ENCODE measurements at places on chromosomes 11 and 22.
A peak's percentile ranks its signal among the peaks of the same experiment; 100 is the strongest.

DNA sequence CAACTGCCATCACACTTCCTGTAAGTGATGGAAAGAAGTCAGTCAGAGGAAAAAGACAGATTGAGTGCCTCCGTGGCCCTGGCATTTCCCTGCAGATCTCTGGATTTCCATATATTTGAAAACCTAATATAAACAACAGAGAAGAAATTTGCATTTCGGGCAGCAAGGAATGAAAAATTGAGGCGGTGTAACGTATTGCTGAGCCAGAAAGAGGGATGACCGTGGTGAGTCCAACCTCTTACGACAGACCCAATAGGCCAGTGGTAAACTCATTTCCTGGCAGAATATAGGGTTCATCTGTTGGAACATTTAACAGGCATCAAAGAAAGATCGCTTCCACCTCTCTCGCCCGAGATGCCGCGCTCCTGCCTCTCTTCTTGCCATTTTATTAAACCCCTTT lies 336.5 kb downstream of the MIAT start:
- no peak for DNase-seq

GRCh38 chr11:35295751-35296150 lies 123.6 kb downstream of the SLC1A2 start:
- DNase-seq, result no peak

DNA sequence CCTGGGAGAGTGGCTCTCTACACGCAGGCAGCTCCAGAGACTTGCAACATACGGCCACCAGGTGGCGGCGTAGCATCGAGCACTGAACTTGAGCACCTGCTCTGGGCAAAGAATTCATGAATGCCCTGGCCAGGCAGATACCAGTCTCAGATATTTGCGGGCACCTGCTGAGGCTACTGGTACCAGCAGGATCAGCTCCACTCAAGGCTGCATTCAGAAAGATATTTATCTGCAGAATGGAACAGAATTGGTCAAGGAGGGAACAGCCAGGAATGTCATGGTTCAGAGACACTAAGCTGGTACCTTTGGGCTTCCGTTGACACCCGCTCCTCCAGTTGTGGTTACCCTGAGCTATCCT lies 10.8 kb upstream of the CCDC86 start:
- DNase-seq, result peak; percentile 52

DNA sequence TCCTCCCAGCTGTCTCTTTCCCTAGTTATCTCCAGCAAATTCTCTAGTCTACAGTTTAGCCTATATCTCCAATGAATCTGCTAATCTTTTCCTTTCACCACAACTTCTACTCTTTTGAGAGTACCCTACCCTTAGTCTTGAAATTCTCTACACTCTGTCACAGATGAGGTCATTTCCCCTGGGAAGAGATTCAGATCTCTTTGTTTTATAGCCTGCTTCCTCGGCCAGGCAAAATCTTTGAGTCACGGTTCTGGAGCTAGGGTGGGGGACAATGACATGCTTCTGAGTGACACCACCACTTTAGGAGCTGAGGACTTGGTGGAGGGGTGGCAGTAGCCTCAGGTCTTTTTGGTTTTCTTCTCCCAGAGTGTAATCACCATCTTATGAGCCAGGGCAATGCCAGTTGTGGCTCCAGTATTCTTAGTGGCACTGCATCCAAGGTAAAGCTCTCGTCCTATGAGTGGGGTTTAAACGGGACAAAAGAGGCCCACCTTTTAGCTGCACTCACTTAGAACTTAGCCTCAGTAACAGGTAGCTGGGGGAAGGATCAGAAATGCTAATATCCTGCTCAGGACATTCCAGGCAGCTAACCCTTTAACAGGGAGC lies 98.5 kb upstream of the RRM1 start:
- no peak for DNase-seq

GRCh38 chr11:88282747-88283515 lies 54.6 kb downstream of the CTSC start:
- no peak for DNase-seq

DNA sequence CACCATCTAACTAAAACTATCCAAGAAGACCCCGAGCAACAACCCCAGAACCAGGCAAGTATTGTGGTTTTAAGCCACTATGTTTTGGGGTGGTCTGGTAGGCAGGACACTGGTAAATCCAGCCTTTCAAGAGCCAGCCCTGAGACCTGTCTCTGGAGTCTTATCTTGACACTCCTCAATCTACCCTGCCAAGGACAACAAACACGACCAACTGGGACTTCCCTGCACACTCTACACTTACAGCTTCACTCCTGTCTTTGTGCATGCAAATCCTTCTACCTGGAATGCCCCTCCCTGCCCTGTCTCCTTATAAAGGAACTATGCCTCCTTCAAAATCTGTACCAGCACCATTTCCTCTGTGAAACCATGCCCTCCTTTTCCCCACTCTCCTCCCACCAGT lies 107.3 kb downstream of the RPL27A start:
- DNase-seq, result no peak

GRCh38 chr11:14309425-14310192 lies 49.4 kb downstream of the RRAS2 start:
- no peak for DNase-seq

GRCh38 chr11:20397281-20397680 lies 9.8 kb downstream of the PRMT3 start:
- DNase-seq, result peak; percentile 39

- DNase-seq, result peak; percentile 33
Measured at GRCh38 chr11:98296091-98296880, 724.5 kb upstream of the CNTN5 start.

GRCh38 chr11:36311926-36312595 lies 16.0 kb downstream of the PRR5L start:
- DNase-seq, result peak; percentile 63

DNA sequence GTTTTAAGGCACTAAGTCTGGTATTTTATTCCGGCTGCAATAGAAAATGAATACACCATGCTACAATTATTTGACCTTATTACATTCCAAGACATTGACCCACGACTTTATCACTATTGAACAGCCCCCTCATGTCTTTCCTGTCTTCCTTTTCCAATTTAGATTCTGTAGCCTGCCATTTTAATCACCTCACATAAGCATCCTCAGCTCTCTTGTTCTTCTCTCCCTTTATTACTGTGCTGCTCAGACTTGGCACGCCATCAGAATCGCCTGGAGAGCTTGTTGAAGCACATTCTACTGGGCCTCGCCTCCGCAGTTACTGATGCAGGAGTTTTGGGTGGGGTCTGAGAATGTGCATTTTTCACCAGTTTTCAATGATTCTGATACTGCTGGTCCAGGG lies 38.7 kb upstream of the SWAP70 start:
- no peak for DNase-seq

- DNase-seq, result peak; percentile 44
Measured at GRCh38 chr22:21026783-21027692, 5.3 kb downstream of the SLC7A4 start.

- no peak for DNase-seq
Measured at GRCh38 chr22:45208993-45209838, 31.5 kb downstream of the KIAA0930 start.

- no peak for DNase-seq
Measured at GRCh38 chr22:38955926-38956325, 1.5 kb upstream of the APOBEC3A start.

- no peak for DNase-seq
Measured at GRCh38 chr11:73804712-73805111, 17.0 kb downstream of the MRPL48 start.

DNA sequence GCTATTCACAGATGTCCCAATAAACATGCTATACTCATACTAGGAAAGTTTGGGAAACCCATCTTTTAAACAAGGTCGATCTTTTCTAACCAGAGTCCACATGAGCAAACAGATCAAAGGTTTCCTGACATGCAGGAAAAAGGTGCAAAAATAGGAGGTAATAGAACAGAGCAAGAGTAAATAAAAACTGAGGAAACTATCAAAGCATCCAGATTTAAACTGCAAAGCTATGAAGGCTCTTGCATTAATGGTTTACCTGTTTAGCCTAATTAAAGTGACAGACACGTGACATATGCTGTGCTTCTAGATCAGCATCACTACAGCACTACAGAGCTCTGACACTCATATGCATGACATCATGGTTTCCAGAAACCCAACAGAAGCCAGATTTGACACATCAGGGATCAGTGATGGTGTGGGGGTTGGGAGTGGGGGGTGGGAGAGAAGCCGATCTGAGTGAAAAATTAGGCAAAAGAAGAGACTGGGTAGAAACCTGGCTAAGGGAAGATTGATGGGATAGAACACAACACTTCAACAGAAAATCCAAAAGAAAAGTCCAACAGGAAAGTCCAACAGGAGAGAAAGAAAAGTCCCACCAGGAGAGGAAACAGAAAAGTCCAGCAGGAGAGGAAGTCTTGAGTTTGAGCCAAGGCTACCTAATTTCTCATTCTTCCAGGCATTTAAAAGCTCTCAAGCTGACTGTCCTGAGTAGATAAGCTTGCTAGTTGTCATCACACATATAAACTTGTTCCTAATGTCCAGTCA lies 262.3 kb downstream of the SOX6 start:
- no peak for DNase-seq

DNA sequence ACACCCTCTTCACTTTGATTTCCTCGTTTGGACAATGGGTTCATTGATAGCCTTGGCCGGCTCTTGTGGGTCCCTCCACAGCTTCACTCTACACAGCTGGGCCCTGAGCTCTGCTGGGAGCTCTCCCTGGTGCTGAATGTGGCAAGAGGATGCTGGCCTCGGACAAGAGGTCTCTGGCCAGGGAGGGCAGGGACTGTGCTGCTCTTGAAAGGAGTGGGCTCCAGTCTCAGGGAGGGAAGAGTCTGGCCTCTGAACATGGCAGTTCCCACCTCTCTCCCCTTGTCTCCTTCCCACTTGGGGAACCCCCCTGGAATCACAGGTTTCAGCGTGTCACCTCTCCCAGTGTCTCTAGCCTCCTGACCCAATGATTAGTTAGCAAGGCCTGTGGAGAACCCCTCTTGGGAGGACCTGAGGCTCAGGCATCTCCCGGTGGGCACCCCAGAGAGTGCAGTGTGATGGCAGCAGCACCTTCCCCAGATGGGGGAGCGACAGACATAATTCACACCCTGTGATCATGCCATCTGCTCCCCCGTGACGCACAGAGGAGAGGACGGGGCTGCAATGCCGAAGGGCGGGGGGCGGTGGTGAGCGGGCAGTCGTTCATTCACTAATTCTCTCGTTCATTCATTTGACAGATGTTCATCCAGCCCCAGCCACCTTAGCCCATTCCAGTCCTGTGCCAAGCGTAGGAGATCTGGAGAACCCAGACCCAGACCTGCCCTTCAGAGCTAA lies 2.8 kb upstream of the CABP7 start:
- peak; percentile 62 for DNase-seq

DNA sequence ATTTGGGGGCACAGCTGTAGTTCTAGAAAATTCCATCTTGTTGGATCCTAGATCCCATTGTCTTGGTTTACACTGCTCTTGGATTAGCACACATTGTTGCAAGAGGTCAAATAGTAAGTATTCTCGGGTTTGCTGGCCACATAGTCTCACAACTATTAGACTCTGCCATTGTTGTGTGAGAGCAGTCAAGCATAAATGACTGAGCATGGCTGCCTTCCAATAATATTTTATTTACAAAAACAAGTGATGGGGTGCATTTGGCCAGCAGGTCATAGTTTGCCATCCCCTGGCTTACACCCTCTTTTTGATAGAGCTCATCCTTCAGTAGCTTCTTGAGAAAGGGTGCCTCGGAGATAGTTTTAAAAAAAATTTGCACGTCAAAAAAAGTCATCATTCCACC lies 77.9 kb upstream of the ALX4 start:
- DNase-seq, result no peak

DNA sequence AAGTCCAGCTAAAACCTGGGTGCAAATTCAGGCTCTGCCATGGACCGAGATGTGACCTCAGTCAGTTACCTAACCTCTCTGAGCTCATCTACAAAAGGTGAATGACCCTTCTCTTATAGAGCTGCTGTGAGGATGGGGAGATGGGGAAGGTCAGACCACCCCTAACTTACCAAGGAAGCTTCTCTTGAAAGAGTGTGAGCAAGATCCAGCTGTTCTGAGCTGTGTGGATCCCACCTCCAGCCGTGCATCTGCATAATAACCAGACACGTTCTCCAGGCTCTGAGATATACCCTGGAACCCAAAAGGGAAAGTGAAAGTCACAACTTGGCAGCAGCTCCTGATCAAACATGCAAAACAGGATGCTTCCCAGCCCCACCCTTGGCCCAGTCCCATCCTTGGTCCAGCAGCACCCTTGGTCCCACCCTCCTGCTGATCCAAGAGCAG lies at the start of gene APOL3:
APOL3 (minus strand) TSS at position 257 of the 444 bp plus-strand sequence. CDS start 11,700 bp downstream, outside the sequence.
- DNase-seq, result no peak

- no peak for DNase-seq
Measured at GRCh38 chr11:73376803-73377629, 817 bp downstream of the RELT start.

DNA sequence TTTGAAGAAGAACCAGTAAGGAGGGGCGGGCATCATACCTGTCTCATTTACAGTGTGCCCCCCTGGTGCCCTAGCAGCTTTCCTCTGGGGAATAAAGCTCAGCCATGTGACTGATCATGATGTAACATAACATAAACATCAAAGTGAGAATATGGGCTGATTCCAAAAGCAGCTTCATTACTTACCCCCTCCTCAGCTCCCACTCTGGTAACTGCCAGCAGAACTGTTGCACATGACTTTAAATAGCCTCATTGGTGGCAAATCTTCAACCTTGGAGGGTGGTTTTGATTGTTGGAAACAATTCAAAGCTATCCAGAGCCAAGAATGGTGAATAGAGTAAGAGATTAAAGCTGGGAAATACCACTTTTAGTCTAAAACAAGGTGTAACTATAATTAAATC lies 384.6 kb downstream of the BUD13 start:
- DNase-seq, result no peak

DNA sequence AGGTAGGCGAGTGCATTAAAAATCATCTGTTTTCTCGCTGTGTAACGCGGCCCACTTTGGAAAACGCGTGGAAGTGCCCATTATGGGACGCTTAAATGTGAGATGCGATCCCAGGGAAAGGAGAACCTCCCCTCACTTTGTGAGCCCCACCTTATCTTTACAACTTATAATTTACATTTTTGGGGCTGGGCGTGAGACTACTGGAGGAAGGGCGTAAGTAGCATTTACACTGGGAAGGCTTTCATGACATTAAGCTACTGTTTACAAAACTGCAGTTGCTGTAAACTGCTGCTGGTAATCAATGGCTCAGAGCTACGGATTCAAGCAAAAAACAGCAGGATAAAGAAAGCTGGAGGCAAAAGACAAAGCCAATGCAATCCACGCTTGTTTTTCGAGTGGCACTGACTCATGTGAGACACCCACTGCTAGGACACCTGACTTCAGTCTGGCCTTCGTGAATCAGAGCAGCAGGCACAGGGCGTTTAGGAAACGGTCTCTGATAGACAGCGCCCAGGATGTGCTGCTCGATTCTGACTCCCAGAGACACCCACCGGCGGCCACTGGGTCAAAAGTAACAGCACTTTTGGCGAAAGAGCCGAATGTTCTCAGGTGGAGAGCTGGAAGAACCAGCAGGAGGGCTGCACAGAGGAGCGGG lies 78.3 kb downstream of the TRMU start:
- no peak for DNase-seq
